Activated CD4-positive, alpha-beta T cell treated with anti-CD3 and anti-CD28 coated beads, Interleukin-2, amount 10 ng/mL, durations not matched to agents 7 days and 5 days (primary cell): ENCODE measurements at places on chromosomes 2 and 18. TPM values are rescaled to one million over a fixed set of nuclear protein-coding genes. Genes with fewer than 3 reads are reported as not detected.

- DNase-seq = no peak
Measured at GRCh38 chr2:113056521-113056920, 2.5 kb upstream of the IL36RN start.

DNA sequence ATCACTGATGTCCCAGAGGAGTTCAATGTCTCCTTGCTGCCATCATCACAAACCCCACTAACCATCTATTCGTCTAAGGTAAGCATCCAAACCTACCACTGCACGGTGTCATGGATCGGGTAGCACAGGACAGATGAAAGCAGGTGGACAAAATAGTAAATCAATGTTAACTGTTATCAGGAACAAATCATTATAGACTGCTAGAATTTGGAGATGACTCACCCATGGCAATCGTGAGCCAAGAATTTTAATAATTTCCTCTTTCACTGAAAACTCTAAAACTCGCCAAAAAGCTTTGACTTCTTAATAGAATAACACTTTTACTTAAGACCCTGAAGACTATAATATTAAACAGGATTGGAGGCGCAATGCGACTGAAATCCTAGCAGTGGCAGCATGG lies 33.7 kb upstream of the BZW1 start:
- no peak for DNase-seq

GRCh38 chr2:166240387-166241313 lies 112.8 kb upstream of the SCN1A start:
- no peak for DNase-seq

TMEM237 gene
- 20.0 TPM for total RNA-seq

DCDC2C gene
- total RNA-seq = not detected

CYS1 gene
- 0.17 TPM for total RNA-seq

- DNase-seq = no peak
Measured at GRCh38 chr2:62221141-62221540, 25.2 kb downstream of the B3GNT2 start.

- DNase-seq = no peak
Measured at GRCh38 chr2:68367953-68368653, 3.0 kb downstream of the PLEK start.

DNA sequence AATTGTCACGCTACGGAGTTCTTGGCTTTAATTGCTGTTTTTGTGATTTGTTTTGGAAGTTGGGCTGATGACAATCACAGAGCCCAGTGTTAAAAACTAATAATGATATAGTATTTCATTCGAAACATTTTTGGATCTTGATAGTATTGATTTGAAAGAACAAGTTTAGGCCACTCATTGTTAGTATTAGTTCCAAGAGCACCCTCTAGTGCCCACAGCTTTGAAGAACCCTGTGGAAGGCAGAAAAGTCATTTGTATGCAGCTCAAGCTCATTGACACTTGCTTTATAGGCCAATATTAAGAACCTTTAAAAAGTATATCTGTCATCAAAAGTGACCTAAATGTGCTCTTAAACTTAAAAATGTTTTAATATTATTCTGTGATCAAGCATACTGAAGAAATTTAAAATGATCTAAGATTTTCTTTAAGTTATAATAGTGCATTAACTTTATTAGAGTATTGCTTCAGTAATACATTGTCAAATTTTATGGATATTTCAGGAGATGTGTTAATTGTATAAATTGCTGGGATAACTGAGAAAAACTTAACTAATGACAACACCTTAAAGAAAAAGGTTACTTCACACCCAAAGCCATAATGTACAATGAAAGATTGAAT lies 191.0 kb downstream of the GRB14 start:
- no peak for DNase-seq

SMYD1 gene
- total RNA-seq = not detected

SP5 gene
- not detected for total RNA-seq

DNA sequence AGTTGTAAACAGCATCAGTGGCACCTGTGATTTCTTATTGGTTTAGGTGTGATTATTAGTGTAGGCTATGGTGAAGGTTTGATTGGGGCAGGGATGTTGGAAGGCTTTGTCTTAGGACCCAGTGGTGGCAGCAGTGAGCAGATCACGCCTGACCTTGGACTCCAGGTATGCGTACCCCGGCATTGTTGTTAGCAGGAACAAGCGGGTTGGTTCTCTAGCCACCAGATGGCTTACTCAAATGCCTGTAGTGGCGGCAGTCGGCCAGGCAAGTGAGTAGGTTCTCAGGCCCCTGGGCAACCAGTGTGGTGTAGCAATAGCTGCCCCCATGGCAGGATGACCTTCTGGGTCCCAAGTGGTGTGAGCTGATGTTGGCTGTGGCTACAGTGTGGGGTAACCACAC lies 558.3 kb downstream of the KCNJ3 start:
- no peak for DNase-seq

DNA sequence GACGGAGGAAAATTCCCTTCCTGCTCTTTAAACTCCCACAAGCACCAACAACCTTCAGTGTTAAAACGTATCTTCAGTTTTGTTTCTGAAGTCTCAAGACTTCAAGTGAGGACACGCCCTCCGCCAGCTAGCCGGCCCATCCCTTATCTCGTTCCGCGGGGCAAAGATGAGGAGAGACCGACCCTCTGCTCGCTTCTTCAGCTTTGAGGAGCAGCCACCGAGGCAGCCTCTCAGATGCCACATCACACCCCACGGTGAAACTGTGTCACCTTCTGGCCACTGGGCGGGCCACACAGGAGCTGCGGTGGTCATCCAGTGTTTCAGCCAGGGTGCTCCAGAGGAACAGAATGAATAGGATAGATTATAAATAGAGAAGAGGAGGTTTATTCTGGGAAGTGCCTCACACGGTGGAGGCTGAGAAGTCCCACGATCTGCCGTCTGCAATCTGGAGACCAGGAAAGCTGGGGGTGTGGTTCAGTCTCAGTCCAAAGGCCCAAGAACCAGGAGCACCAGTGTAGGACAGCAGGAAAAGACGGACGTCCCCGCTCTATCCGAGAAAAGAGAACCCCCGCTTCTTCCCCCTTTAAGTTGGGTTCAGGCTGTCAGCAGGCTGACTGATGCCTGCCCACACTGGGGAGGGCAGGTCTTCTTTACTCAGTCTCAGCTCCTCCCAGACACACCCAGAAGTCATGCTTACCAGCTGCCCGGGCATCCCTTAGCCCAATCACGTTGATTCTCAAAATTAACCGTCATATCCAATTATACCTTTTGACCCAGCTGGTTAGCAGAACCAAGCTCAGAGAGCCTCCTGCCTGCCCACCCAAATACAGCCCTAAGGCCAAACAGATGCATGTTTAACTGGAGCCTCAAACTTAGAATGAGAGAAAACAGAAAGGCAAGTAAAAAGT lies 399.7 kb upstream of the ID2 start:
- no peak for DNase-seq

DNA sequence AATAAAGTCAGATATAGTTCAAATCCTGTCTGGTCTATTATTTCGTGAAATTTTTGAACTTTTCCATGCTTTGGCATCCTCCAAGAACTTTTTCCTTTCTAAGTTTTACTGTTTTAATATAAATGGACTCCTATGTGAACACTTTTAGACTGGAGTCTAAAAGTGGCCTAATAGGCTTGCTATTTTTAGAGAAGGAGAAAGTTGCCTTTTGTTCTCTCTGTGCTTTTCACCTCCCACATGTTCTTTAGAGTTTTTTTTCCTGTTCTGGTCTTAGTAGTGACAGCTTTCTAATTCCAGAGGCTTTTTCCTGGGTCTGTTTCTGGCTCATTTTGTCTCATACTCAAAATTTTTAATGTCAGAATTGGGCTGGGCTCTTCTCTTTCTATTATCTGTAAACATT lies 72.2 kb downstream of the ADAM23 start:
- DNase-seq = no peak

PROKR1 gene
- total RNA-seq = not detected

GRCh38 chr2:22854588-22854987 lies 530.4 kb upstream of the KLHL29 start:
- no peak for DNase-seq

- DNase-seq = no peak
Measured at GRCh38 chr2:29530281-29530680, 391.1 kb downstream of the ALK start.

DNA sequence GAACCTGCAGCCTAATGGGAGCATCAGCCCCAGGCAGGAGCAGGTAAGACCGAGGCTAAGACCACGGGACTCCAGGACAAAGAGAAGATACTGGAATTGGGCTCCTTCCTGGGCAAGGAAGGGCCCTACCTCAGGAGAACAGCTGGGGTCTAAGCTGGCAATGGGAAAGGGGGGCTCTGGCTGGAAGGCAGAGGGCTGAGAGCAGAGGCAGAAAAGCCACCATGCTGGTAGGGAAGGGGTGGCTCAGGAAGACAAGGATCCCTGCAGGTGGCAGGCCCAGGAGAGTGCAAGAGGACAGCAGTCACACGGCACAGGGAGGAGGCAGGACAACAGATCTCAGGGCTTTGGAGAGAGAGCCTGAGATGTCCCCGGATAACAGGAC lies 203.5 kb downstream of the NDUFA10 start:
- peak; percentile 1 for DNase-seq

DNA sequence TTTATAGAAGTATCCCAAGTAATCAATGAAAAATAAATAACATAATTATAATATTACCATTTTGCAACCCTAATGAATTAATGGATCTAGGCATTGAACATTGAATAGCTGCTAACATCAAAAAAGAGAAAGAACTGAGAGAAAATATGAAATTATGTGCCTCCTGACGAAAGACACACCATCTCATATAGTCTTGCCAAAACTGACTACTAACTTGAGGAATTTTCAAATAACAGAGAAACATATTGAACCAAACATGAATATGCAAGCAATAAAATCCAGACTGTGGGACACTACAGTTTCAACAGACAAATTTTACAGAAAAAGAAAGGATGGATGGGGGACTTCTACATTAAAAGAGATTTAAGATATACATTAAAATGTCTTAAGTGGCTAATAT lies 165.7 kb downstream of the WDPCP start:
- DNase-seq = no peak

DNA sequence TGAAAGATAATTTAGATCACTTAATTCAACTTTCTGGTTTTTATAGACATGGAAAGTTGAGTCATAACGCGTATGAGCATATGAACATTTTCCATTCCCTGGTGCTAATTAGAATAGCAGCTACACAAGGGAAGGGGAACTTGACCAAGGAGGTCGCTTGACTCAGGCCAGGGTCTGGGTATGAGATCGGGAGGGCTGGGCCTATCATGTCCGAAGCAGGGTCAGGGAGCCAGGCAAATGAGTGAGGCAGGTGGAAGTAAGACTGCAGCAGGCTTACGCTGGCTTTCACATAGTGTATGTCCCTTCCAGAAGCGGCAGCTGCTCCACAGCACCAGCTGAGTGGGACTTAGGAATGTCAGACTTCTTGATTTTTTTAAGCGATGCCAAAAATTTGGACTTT lies 14.7 kb downstream of the RALB start:
- no peak for DNase-seq

DNA sequence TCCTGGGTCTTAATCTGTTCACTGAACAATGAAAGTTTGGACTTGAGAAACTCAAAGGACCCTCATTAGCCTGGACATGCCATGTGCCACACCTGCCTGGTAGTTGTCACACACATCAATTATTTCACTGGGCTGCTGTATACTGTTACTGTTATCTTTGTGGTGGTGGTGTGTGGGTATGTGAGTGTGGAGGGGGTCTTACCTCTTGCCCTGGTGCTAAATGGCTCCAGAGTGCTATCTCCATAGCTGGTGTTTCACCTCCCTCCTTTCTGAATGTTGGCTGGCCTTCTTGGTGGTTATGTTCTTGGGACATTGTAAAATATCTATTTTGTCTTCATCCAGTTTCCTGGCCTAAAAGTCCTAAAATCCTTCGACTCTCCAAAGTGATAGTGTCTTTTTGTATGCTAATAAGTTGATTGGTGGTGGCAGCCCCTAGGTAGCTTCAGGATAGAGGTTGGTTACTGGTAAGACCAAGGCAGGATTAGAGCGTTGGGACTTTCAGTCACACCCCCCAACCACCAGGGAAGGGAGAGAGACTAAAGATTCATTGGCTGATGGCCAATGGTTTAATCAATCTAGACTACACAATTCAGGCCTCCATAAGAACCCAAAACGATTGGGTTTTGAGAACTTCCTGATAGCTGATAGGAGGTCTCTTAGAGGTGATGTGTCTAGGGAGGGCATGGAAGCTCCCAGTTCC lies 328.1 kb downstream of the MYCN start:
- DNase-seq = no peak

DNA sequence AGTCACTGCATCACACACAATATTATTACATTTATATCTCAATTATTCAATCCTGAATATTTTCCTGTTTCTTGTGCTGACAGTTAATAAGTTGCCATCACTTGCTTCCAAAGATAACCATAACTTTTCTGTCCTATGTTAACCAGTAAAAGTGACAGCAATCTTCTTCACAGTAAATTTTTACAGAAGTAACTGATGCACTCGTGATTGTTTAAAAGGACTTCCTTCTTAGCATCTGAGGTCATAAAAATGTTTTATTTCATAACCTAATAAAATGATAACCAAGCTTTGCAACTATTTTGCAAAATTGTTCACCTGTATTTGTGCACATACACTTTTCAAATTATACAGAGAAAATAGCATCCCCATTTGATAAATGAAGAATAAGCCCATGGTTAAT lies 20.6 kb upstream of the ANKRD62 start:
- DNase-seq = no peak

GRCh38 chr2:207162316-207162715 lies 3.4 kb downstream of the KLF7 start:
- no peak for DNase-seq

DNA sequence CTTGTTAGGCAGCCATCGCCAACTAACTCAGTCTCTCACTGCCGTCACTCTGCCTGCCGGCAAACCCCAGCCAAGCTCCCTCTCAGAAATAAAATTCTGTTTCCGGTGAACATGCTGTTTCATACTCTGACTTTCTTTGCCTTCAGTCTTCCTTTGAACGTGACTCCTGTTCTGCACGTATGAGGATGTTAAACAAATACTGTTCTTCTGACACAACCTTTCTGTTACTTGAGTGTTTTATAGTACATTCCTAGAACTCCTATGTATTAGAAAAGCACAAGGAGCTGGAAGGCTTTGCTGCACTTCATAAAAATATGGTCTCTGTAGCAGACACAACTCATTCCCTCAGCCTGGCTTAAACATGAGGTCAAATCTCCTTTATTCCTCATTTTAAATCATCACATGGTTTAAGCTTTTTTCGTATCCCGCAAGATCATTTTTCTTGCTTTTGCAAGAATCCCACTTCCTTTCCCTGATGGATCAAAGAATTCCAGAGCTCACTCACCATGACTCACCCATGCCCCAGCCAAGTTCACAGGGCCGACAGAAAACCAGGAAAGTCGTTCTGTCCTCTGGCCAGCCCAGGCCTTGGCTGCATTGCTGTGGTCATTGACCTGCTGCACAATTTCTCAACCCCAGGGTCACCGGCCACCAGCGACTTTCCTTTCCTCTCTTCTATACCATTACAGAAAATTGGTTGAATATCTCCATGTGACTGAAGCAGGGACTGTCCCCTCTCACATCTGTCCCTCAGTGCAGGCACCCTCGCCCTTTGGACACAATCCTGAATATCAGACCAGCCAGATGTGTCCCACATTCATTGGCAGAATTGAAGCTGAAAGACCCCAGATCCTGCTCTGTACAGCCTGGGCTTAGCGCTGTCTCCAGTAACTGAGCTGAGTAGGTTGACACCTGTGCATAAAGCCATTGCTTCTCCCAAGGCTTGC lies 183.1 kb upstream of the ARL4C start:
- no peak for DNase-seq
